CD4-positive, alpha-beta T cell treated with Interleukin-17A for 1 hour (primary cell): ENCODE measurements at places on chromosomes 7 and 10.

DNA sequence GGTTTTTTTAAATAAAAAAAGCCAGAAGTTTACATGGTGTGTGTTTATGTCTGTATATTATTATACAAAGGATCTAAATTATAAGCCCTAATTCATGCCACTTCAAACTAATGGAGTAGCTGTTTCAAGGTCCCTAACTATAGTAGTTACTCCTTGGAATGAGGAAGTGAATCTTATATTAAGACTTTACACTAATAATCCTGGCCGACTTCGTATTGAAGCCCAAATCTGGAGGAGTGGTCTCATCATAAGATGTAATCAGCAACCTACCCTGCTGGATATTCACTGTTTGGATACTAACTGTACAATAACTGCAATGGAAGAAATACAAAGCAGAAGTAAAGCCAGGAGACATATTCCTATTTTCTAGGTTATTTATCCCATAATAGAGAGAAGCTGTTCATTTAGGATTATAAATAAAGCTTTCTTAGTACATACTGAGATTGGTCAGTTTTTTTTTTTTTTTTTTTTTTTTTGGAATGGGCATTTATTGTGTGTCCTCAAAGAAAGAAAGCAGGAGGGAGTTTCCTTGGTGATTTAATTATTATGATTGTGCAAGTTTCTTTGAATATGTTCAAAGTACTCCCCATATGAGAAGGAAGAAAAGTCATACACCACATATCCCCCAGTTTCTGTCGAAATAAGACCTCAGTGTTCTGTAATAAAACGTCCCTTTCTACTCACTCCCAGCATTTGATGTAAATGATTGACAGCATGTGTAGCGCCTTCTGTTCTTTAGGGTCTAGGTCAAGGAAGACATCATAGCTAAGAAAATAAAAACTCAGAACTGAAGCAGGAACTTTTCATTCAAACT lies 397.8 kb downstream of the EXOC4 start:
- no peak for DNase-seq

- DNase-seq, result no peak
Observed at GRCh38 chr10:58618158-58618676, 105.5 kb downstream of the BICC1 start.

- no peak for DNase-seq
Observed at GRCh38 chr7:129277629-129278028, 52.8 kb downstream of the AHCYL2 start.

- DNase-seq, result no peak
Observed at GRCh38 chr10:10118131-10118530, 899.5 kb upstream of the CELF2 start.

GRCh38 chr10:22648547-22648961 lies 65.8 kb downstream of the PIP4K2A start:
- peak; percentile 42 for DNase-seq

DNA sequence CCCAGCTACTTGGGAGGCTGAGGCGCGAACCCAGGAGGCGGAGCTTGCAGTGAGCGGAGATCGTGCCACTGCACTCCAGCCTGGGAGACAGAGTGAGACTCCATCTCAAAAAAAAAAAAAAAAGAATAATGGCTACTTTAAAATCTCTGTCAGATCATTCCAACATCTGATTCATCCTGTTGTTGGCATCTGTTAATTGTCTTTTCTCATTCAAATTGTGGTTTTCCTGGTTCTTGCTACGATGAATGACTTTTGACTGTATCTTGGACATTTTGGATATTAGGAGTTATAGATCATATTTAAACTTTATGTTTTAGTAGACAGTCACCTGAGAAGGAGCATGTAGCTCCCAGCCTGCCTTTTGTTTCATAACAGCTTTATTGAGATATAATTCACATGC lies 8.5 kb downstream of the TPST1 start:
- no peak for DNase-seq

DNA sequence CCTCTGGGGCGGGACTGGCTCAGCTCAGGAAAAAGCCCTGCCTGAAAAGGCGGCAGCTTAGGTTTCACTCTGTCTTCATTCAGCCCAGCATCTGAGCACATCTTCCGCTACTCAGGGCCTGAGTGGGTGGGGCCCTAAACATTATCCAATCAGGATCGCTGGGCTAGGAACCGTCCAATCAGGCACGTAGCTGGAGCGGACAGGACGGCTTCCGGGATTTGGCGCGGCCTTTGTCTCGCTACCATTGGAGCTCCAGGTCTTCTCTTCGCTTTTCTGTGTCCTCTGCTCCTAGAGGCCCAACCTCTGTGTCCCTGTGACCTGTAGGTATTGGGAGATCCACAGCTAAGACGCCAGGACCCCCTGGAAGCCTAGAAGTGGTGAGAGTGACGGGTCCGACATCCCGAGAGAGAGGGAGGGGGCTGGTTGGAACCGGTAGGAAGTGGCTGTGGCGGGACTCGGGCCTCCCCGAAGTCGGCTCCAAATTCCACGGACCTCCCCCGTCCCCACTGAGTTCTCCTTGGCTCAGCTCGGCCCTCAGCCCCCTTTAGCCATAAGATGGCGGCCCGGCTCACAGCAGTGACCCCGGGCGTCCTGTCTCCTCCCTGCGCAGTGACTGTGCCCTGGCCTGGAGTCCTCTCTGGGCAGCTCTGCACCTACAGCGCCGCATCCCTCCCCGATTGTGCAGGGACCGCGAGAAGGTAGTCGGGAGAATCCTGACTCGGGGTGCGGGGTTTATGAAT lies 99.1 kb downstream of the ZNF680 start:
- DNase-seq, result peak; percentile 22

GRCh38 chr7:52712938-52713337 lies 322.5 kb upstream of the POM121L12 start:
- no peak for DNase-seq

- DNase-seq, result no peak
Observed at GRCh38 chr10:121818599-121818998, 109.2 kb downstream of the ATE1 start.

DNA sequence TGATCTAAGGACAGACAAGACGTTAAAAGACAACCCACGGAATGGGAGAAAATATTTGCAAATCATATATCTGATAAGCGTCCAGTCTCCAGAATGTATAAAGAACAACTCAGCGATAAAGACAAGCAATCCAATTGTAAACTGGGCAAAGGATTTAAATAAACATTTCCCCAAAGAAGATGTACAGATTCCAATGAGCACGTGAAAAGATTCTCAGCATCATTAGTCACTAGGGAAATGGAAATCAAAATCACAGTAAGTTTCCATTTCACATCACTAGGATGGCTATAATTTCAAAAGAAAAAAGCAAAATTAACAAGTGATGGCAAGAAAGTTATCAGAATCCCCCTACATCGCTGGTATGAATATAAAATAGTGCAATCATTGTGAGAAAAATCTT lies 316.1 kb downstream of the SFMBT2 start:
- no peak for DNase-seq

- no peak for DNase-seq
Observed at GRCh38 chr7:148436571-148436970, 154.0 kb upstream of the C7orf33 start.

GRCh38 chr7:55127622-55128081 lies 108.8 kb downstream of the EGFR start:
- no peak for DNase-seq

DNA sequence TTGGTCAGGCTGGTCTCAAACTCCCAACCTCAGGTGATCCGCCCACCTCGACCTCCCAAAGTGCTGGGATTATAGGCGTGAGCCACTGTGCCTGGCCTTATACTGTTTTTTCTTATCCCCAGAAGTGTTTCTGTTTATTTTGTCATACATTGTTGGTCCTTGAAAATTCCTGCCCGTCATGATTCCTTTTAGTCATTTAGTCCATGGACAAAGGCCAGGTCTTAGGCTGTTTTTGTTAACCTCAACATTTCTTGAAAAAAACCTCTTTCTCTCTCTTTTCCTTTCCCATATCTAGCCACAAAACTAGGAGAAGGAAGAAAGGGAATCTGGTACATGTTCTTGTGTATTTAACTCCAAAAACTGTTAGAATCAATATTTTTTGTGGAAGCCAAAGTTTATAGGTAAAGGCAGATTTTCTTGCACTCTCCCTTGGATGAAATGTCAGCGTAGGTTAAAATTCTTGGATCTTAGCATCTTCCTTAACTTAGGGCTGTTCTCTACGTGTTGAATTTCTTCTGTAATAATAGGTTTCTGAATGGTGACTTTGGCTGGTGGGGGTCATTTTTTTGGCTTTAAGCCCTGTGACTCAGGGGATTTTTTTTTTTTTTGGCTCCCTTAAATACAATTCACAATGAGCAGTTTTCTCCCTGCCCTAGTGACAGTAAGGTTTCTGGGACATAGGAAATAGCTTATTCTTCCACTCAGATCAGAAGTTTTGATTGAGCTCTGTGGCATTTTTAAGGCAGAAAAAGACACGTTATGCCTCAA lies 500.8 kb downstream of the AUTS2 start:
- no peak for DNase-seq
